ENCODE measurements at places on chromosomes 5 and 9. TPM values are rescaled to one million over a fixed set of nuclear protein-coding genes. Genes with fewer than 3 reads are reported as not detected.

DNA sequence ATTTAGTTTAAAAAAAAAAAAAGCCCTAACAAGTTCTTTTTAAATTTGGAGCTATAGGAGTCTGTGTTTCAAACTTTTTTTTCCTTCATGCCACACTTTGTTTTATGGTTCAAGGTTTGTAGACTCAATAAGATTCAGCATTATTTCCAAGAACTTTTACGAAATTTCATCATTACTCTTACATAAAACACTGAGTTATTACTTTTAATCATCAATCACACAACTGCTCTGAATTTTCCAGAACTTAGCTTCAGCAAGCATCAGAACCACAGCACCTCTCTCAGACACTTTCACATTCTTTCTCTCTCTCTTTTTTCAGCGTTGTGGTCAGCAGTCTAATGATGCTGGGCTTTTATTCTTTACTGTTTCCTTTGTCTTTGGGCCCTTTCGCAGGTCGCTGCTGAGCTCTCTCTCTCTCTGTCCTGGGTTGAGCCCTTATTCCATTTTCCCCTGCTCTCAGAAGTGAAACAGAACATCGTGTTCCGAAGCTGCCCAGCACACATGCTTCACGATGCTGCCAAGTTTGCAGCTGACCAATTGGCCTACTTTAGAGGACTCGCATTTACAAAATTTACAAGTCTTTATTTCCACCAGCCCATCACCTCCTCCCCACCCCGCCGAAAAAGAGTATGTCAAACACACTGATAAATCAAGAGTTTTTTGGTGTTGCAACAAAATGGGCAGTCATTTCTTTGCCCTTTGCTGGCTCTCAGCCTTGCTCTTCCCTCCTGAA lies 44.6 kb upstream of the PIK3R1 start:
- no peak overlapping the region for H3K4me3 ChIP-seq
- H3K27me3 ChIP-seq, result no peaks in the 10 kb centered on the region

DNA sequence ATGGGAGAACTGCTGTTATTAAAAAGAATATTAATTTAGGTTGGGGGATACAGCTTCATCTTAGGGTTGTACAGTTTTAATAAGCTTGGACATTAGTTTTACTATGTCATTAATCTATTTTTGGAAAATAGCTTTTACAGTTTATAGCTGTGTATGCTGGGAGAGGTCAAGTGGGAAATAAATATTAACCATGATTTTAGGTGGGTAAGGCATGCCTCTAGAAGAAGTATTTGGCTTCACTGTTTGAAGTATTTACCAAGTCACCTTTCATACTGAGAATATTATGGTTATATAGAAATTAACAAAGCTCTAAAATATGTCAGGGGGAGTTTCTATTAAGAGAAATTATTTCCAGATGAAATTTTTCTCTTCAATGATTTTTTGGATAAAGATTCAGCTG lies 5.2 kb downstream of the C5orf22 start:
- H3K36me3 ChIP-seq, result peaks cover 72% of the 10 kb centered on the region
- DNase-seq, result no peak

DNA sequence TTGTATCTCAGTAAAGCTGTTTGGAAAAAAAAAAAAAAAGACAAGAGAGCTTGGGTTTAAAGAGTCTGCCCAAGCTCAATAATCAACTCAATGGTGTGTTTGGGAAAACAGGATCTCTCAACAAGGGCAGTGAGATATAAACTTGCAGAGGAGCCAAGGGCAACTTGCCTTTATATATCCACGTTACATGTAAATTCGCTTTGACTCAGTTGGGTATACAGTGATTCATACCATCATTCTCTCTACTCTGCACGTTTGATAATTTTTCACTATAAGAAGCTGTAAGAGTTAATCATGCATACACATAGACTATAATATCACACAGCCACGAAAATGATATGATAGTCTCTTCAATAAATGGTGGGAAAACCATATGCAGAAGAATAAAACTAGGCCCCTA lies 24.9 kb downstream of the ADAM19 start:
- H3K27ac ChIP-seq, result no peak overlapping the region
- H3K4me3 ChIP-seq, result no peak overlapping the region

DNA sequence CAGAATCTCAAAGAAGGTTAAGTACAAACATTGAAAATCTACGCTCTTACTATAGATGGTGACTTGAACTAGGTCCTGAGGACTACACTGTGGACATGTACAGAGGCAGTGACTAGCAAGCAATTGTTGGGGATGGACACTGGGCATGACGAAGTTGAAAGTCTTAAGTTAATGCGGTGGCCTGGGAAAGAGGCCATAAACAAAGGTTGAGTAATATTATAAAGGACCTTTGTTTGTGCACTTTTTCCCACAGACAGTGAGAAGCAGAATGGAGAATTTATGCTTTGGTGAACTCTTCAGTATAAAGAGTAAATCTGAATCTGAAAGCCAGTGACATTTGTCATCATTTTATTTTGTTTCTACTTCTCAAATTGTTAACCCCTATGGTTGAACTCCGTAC lies 15.3 kb downstream of the ALDH1A1 start:
- no peaks in the 10 kb centered on the region for H3K27me3 ChIP-seq
- H3K36me3 ChIP-seq, result no peaks in the 10 kb centered on the region

- H3K36me3 ChIP-seq, result no peaks in the 10 kb centered on the region
- H3K4me1 ChIP-seq, result no peaks in the 10 kb centered on the region
- H3K27me3 ChIP-seq, result peaks cover 14% of the 10 kb centered on the region
- H3K4me3 ChIP-seq, result no peak overlapping the region
Measured at GRCh38 chr5:7844901-7845300, 6.0 kb downstream of the CFAP90 start.

- H3K4me3 ChIP-seq, result no peak overlapping the region
- DNase-seq, result no peak
- H3K4me1 ChIP-seq, result no peaks in the 10 kb centered on the region
Measured at GRCh38 chr5:172288465-172288864, 4.9 kb upstream of the UBTD2 start.

GRCh38 chr9:89374176-89374575 lies 55.9 kb downstream of the SECISBP2 start:
- no peaks in the 10 kb centered on the region for H3K4me1 ChIP-seq
- no peaks in the 10 kb centered on the region for H3K27me3 ChIP-seq
- H3K36me3 ChIP-seq, result peaks cover 38% of the 10 kb centered on the region
- H3K27ac ChIP-seq, result no peak overlapping the region
- no peak for DNase-seq

DNA sequence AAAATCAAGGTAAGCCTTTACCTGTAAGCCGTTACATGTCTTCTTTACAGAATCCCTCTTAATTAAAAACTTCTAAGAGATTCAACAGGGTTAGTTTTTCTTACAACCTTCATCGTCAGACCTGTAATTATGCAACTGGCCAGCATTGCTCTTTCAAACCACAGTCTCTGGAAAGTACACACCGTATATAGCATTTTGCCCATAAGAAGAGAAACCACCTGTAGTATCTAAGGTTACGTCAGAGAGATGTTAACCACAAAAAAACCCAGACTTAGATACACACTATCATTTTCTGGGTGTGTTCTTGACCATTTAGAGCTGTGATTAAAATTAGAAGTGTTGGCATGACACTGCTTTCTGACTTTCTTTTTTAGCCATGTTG lies 140.0 kb downstream of the MUSK start:
- H3K4me3 ChIP-seq, result no peak overlapping the region
- no peaks in the 10 kb centered on the region for H3K36me3 ChIP-seq
- H3K27ac ChIP-seq, result no peak overlapping the region
- no peak for DNase-seq

DNA sequence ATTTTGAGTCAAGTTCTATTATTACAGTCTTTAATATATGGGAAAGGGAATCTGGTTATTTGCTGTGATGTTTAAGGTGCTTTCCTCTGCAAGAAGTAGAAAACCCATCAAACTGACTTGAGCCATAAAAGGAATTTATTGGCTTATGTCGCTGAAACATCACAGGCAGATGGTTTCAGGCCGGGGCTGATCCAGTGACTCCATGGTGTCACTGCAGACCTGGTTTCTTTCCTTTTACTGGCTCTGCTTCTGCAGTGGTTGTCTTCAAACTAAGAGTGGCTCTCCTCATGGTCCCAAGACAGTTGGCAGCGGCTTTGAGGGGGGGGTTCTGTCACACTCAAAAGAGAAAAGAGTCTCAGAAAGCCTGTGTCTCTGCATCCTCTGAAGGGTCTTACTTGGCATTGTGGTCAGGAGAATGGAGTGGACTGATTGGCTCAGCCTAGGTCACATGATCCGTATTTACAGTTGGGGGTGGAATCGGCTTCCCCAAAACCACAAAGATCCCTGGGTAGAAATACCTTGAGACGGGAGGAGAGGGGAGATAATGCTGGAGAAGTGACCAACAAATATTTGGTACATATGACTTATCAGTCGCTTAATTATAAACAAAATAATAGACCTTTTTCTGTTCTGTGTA lies 106.3 kb downstream of the DAPK1 start:
- no peak overlapping the region for H3K27ac ChIP-seq
- H3K4me3 ChIP-seq, result no peak overlapping the region
- peaks cover 8% of the 10 kb centered on the region for H3K4me1 ChIP-seq
- no peaks in the 10 kb centered on the region for H3K36me3 ChIP-seq

GRCh38 chr9:88319936-88320747 lies 68.1 kb upstream of the SPIN1 start:
- H3K27me3 ChIP-seq, result no peaks in the 10 kb centered on the region
- DNase-seq, result no peak
- H3K4me1 ChIP-seq, result peaks cover 24% of the 10 kb centered on the region

DNA sequence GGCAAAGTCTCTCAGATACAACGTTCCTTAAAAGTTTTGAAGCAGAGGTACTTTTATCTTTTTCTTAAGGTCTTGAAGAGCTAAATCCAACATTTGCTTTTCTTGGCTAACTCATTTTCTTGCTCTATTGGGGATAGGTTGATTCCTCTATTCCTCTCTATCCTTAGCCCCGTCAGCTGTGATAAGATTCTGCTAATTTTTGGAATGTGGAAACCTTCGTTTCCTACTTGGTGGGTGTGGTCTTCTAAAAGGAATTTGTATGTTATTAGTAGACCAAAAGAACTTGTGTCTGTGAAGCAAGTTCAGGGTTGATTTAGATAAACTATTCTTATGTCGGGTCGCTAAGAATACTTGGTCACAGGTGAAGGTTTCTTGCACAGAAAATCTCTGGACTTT lies 308.6 kb downstream of the ADAMTS6 start:
- no peak for DNase-seq
- H3K4me1 ChIP-seq, result no peaks in the 10 kb centered on the region
- H3K4me3 ChIP-seq, result no peak overlapping the region
- no peaks in the 10 kb centered on the region for H3K36me3 ChIP-seq
- no peak overlapping the region for H3K27ac ChIP-seq

GRCh38 chr5:37532976-37533740 lies 154.0 kb downstream of the WDR70 start:
- no peak for DNase-seq
- H3K4me1 ChIP-seq, result no peaks in the 10 kb centered on the region
- no peak overlapping the region for H3K27ac ChIP-seq
- no peaks in the 10 kb centered on the region for H3K27me3 ChIP-seq
- H3K4me3 ChIP-seq, result no peak overlapping the region

- H3K27ac ChIP-seq, result no peak overlapping the region
- no peaks in the 10 kb centered on the region for H3K36me3 ChIP-seq
- H3K4me1 ChIP-seq, result no peaks in the 10 kb centered on the region
- H3K27me3 ChIP-seq, result no peaks in the 10 kb centered on the region
- no peak for DNase-seq
- H3K4me3 ChIP-seq, result no peak overlapping the region
Measured at GRCh38 chr9:97321251-97321650, 13.8 kb downstream of the CCDC180 start.

DNA sequence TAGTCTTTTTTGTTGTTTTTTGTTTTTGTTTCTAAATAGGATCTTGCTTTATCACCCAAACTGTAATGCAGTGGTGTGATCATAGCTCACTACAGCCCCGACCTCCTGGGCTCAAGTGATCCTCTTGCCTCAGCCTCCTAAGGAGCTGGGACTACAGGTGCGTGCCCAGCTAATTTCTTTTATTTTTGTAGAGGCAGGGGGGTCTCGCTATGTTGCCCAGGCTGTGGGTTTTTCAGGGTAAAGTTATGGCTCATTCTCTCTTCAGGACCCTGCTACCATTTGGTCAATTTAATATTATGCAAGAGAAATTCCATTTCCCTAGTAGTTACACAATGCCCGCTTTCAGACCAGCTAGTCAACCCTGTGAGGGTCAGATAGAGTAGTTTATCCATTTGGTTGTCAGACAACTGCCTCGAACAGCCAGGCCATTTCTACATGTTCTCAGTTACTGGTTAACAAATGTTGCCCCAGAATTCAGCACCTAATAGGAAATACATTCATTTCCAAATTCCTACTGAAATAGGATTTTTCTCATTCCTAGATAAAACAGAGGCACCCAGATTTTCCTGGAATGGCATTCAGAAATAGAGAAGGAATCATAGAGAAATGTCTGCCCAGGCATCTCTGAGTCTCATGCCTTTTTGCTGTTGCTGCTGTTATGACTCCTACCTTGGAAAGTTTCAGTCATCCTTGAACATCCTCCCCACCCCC lies 6.4 kb upstream of the GLIS3 start:
- no peaks in the 10 kb centered on the region for H3K4me1 ChIP-seq
- H3K4me3 ChIP-seq, result no peak overlapping the region
- H3K27ac ChIP-seq, result no peak overlapping the region
- H3K36me3 ChIP-seq, result no peaks in the 10 kb centered on the region

- no peak for DNase-seq
- H3K4me3 ChIP-seq, result no peak overlapping the region
- no peaks in the 10 kb centered on the region for H3K36me3 ChIP-seq
Measured at GRCh38 chr5:22372826-22373660, 480.1 kb downstream of the CDH12 start.

Gene CYLC2
- not detected for total RNA-seq

Gene STOM
- 16.1 TPM for total RNA-seq

Gene DDX31
- 13.9 TPM for total RNA-seq

Gene PCDHGA7
- 0.13 TPM for total RNA-seq

Gene LHX6
- total RNA-seq, result not detected

Gene CARD6
- total RNA-seq, result 1.2 TPM

Gene PCDHGA12
- 0.10 TPM for total RNA-seq

Gene DIAPH1
- 163 TPM for total RNA-seq

Gene KIF4B
- total RNA-seq, result not detected

All from naive thymus-derived CD4-positive, alpha-beta T cell (primary cell).